ENCODE measurements at places on chromosomes 16 and 17. TPM values are rescaled to one million over a fixed set of nuclear protein-coding genes. Genes with fewer than 3 reads are reported as not detected.

MYO18A gene
- total RNA-seq, result 26.3 TPM

IKZF3 gene
- total RNA-seq, result not detected

SMIM5 gene
- total RNA-seq, result 0.61 TPM

FNDC8 gene
- not detected for total RNA-seq

PLD6 gene
- total RNA-seq, result 5.9 TPM

C1QL1 gene
- 30.6 TPM for total RNA-seq

LDHD gene
- 0.55 TPM for total RNA-seq

UNC45B gene
- total RNA-seq, result not detected

SMTNL2 gene
- total RNA-seq, result 0.50 TPM

SCGB1C2 gene
- not detected for total RNA-seq

ALOX15B gene
- 0.20 TPM for total RNA-seq

SAMD14 gene
- total RNA-seq, result 0.50 TPM

PRR11 gene
- total RNA-seq, result 58.7 TPM

Measured in A549 treated with Mapracorat at 1 μM for 4 hours (cell line).